ENCODE measurements at places on chromosomes 4 and X.

DNA sequence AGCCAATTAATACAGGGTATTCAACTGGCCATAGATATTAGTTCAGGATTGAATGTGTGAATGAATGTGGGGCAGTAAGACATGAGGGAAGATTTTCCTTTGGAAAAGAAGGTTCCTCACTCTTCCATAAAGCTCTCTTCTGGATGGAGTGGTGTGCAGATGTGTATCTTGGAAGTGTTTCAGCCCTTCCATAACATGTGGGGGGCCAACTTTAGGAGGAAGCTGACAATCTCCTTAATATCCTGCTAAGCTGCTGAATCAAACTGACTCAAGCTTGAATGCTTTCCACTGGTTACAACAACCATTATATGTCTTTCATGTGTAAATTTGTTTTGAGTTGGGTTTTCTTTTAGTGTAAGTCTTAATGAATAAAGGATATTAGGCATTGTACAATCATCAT, 40.3 kb downstream of the FANCB start:
- DNase-seq, result peak; percentile 3

DNA sequence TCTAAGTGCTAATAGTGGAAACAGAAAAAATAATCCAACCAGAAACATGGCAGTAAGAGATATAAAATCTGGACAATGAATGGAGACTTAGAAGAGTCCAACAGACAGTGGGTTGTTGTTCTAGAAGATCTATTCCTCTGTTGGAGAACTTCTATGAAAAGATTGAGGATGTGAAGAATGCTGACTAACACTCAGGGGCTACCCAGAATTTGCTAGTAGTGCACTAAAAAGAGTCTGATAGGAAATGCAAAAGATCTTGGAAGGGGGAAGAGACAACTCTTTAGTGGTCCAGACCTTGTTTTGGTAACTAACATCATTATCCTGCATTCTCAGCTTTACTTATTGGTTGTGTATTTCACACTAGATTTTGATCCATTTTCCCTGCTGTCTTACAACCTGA, 77.9 kb downstream of the SMARCA1 start:
- DNase-seq, result no peak

DNA sequence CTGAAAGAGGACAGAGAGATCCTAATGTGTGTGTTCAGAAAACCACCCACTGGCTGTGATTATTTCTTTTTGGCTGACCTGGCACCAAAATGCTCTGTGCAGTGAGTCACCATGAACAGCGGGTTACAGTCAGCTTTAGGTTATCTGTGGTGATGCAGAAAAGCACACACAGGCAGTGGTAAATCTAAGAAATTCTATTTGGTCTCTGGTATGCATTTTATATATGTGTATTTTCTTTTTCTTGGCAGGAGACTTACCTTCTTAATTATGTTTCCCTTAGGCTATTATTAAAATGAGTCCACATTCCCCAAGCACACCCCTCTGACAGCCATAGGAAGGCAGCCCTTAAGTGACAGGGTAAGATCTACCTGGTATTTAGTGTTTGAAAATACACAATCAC, 79.1 kb upstream of the TFDP3 start:
- DNase-seq, result peak; percentile 59

DNA sequence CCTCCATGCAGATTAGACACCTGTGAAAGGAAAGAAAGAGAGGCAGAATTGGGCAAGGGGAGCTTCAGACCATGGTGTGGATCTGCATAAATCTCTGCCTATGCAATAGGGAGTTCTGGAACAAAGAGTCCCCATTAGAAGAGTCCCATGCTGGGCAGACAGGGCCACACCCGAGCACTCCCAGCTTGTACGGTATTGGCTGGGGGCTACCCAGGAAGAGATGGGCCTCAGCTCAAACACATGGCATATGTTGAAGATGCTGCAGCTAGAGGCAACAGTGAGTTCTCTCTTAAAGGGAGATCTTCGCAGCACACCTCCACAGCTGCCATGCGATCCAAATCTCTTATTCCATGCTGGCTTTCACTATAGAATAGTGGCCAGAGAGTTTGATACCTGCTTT, 24.7 kb downstream of the CCNG2 start:
- no peak for DNase-seq

DNA sequence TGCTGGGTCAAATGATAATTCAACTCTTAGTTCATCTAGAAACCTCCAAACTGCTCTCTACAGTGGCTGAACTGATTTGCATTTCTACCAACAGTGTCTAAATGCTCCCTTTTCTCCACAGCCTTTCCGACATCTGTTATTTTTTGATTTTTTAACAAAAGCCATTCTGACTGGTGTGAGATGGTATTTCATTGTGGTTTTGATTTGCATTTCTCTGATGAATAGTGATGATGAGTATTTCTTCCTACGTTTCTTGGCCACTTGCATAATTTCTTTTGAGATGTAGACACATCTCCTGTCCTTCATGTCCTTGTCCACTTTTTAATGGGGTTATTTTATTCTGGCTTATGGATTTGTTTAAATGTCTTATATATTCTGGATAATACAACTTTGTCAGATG, 298.2 kb upstream of the ARSJ start:
- DNase-seq, result no peak

DNA sequence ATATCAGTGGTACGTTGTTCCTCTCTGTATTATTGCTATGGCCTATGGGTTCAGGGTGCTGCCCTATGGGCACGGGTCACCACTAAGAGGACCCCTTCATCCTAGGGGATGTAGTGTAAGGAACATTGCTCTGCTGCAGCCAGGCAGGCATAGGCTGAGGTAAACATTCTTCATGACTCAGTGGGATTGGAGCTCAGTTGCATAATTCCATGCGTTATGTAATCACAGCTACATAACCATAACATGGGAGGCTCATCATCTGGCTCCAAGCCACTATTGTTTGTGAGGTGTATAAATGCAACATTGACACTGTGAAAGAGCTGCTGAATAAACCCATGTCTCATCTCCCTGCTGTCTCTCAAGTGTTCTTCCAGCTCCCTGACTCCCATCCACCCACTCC, 375.2 kb downstream of the MAGEE1 start:
- DNase-seq, result no peak

DNA sequence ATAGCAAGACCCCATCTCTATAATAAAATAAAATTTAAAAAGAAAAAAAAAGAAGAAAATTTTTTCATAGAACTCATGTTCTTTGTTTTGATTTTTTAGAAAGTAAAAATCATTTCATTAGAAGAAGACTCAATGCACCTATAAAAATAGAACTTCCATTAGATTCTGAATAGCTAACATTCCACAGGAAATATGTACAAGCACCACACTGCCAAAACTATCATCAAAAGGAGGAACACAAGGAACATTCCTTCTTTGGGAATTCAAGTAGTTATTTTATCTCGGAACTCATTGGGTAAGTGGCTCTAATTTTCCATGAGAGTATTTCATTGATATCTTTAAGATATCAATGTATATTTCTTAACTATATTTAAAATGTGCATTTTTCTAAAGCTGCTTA, 157.6 kb downstream of the CAMK2D start:
- peak; percentile 15 for DNase-seq

DNA sequence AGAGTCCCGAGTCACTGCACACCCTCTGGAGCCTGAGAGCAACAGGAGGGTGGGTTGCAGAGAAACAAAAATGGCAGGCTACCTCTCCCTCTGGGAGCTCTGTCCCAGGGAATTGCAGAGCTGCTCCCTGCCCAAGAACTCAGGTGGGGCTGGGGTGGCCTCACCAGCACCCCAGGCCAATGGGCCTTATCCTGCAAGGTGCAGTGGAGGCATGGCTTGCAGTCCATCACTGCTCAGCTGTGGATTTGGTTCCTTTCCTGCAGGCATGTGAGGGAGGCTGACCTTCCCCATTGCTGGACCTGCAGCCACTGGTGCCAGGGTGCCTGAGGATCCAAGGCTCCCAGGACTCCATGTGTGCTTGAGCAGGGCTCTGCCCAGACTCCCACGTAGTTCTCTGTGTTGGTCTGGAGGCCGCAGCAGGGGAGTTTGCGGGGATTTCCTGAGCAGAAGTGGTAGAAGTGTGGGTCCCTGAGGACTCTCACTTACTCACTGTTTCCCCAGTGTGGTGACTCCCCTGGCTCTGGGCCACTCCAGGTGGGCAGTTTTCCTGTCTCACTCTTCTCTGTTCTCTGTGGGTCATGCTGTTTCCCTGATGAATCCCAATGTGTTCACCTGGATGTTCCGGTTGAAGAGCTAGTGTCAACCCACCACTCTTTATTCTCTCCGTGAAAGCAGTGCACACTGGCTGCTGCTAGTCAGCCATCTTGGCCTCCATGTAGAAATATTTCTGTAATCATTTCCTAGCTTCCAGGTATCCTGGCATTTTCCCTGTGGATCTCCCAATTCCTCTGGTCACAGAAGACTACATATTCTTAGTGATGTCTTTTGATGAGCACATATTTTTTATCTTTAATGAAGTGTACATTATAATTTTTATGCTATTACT, 82.3 kb downstream of the ARHGAP24 start:
- DNase-seq, result no peak

DNA sequence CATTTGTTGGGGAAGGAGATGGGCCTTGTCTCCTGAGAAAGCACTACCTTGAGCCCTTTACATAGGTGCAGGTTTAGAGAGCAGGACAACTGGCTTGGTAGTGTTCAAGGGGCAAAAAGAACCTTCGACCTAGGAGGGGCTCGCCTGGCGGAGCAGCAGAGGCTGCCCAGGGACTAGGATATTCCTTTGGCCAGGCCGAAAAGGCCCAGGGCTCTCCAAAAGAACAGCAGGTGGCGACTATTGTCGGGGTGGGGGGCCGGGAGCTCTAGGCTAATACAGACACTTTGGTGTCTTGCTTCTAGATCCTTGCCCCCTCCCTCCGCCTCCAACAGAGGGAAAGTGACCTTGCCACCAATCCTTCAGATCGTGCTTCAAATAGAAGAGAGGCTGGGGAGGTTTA, 7.1 kb upstream of the POU3F4 start:
- no peak for DNase-seq

- DNase-seq, result no peak
Observed at GRCh38 chr4:47915378-47915777, 995 bp upstream of the NFXL1 start.

- DNase-seq, result no peak
Observed at GRCh38 chr4:158327525-158327924, 117.2 kb downstream of the TMEM144 start.

Data from AG08395 (cell line).